ENCODE measurements at places on chromosomes 13 and 19.

DNA sequence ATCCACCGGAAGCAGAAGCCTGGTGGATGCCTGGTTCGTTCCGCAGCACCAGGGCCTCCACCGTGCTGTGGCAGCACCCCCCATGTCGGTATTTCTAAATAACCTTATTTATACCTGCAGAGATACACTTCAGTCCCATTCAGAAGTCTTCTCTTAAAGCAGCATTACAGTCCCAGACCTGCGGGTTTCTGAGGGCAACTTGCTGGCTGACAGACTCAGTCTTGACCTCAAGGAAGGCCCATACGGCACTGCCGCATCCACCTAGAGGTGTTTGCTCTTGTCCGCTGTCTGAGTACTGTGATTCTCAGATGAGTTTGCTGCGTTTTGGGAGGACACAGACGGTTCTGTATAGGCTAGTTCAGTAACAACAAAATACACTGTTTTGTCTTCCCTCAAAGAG, 16.9 kb upstream of the TEX29 start:
- DNase-seq: no peak

DNA sequence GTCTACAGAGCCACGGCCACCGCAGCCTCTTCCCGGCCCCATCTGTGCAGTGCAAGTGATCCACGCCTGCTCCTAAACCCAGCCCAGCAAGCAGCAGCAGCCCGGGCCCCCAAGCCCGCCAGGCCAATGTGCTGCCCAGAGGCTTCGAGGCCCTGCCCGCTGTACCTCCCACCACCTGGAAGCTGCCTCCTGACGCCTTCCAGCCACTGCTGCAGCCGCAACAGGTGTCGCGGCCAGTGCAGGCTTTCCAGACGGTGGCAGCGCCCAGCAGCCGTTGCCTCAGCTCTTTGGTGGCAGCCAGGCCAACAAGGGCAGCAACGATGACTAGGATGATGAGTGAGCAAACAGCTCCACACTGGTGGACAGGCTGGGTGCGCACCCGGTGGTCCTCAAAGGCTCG, 50.2 kb upstream of the TPM4 start:
- DNase-seq: no peak

DNA sequence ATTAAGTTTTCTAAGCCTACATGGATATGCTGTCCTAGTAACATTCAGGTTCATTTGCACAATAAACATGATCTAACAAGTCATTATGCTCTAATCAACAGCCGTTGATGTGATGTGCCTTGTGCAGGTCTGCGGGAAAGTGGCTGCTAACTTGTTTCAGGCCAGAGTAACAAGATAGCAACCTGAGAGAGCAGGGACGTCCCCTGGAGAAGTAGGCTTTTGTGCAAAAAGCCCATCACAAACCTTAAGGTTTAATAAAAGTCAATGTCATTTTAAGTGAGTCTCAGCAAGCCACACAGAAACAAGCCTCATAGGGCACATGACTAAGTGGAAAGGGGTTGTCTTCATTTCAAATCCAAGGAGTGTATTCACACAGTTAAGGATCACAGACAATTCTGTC, 17.6 kb downstream of the FOXO1 start:
- DNase-seq: no peak

- DNase-seq: peak; percentile 59
Observed at GRCh38 chr13:28650284-28650683, 8.6 kb upstream of the POMP start.

All from GM23248 (cell line).